Osteoblast (primary cell): ENCODE measurements at places on chromosomes 3 and 15. TPM values are rescaled to one million over a fixed set of nuclear protein-coding genes. Genes with fewer than 3 reads are reported as not detected.

- peaks cover 3% of the 10 kb centered on the region for H3K4me1 ChIP-seq
- no peaks in the 10 kb centered on the region for H3K36me3 ChIP-seq
- H3K4me3 ChIP-seq: no peak overlapping the region
- DNase-seq: no peak
Observed at GRCh38 chr3:17142516-17142915, 257.8 kb downstream of the PLCL2 start.

GRCh38 chr15:58058729-58059128 lies 6.8 kb downstream of the ALDH1A2 start:
- no peak overlapping the region for H3K4me3 ChIP-seq
- peaks cover 64% of the 10 kb centered on the region for H3K27me3 ChIP-seq
- H3K4me1 ChIP-seq: no peaks in the 10 kb centered on the region
- H3K36me3 ChIP-seq: no peaks in the 10 kb centered on the region

- H3K27ac ChIP-seq: no peak overlapping the region
- H3K4me1 ChIP-seq: no peaks in the 10 kb centered on the region
- H3K4me3 ChIP-seq: no peak overlapping the region
- H3K36me3 ChIP-seq: no peaks in the 10 kb centered on the region
- no peaks in the 10 kb centered on the region for H3K27me3 ChIP-seq
- DNase-seq: no peak
Observed at GRCh38 chr3:35201211-35201610, 438.1 kb upstream of the ARPP21 start.

Gene RARRES1
- total RNA-seq: 13.6 and 19.5 TPM in 2 replicates

DNA sequence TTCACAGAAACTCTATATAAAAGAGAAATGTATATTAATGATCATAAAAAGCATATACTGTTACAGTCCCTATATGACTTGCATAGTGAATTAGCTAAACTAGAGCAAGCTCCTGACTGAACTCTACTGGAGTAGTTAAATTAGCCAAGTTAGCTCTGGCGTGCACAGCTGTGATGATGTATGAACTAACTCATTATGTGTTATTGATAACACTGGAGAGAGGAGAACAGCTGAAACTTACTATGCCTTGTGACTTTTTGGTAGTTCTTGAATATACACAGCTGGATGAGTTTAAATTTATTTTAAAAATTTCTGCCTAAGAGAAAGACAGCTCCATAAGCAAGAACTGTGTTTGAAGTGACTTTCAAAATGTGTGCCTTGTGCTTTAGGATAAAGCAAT lies 8.1 kb downstream of the TIPARP start:
- no peaks in the 10 kb centered on the region for H3K27me3 ChIP-seq
- DNase-seq: no peak
- peaks cover 45% of the 10 kb centered on the region for H3K36me3 ChIP-seq
- peak overlapping the region; percentile 86 for H3K27ac ChIP-seq
- H3K4me3 ChIP-seq: no peak overlapping the region

- no peaks in the 10 kb centered on the region for H3K4me1 ChIP-seq
- H3K27me3 ChIP-seq: no peaks in the 10 kb centered on the region
- H3K4me3 ChIP-seq: no peak overlapping the region
- H3K27ac ChIP-seq: no peak overlapping the region
- no peak for DNase-seq
Observed at GRCh38 chr3:64728994-64729393, 41.2 kb upstream of the ADAMTS9 start.

DNA sequence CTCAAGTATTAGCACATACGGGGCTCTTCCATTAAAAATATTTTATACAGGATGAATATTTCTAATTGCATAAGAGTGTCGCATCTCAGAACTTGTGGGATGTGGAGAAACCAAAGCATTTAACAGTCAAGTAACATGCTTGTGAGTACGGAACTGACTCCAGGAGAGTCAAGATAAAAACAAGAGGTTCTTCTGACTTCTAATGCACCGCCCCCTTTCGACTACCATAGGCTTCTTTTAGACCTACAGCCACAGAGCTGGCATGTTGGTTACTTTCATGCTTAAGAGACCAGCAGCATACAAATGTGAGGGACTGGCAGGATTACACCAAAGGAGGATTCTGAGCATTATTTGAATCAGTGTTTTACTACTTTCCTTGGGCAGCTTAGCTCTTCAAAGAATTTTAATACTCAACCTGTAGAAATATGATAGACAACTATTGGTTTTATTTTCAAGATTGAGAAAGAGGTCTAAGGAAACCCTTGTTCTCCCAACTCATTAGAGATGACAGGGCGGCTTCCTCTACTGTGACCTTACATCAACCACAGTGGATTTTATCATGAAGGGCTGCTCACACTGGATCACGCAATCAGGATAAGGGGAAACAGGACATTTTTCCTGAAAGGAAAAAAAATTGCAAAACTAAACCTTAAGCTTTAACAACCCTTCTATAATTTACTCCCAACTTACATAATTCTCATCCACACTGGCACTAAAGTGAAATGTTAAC lies 14.0 kb downstream of the ETV5 start:
- H3K4me1 ChIP-seq: peaks cover 21% of the 10 kb centered on the region
- DNase-seq: no peak
- no peak overlapping the region for H3K4me3 ChIP-seq
- H3K27ac ChIP-seq: no peak overlapping the region
- peaks cover 27% of the 10 kb centered on the region for H3K36me3 ChIP-seq
- H3K27me3 ChIP-seq: no peaks in the 10 kb centered on the region

DNA sequence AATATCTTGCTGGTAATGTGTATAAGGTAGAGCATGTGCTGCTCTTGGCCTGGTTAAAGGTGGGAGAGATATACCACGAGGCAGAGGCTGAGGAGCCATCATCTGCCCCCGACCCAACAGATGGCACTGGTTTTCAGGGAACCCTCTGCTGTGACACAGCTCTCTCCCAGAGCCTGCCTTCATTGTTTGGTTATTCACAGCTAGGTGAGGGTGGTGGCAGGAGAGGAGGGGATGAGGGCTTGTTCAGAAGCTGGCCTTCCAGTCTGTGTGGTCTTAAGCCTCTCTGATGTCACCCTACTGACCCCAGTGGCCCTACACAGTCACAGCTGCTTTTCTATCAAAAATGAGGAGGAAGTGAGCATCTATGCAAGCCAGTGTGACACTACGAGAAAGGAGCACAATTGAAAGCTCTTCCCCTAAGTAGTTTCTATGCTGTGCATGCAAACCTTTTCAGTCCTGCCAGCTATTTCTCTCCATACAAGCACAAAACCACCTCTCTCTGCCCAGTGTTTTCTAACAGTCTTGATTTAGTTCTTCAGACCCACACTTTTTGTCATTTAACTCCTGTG lies 258.4 kb upstream of the AGTR1 start:
- no peaks in the 10 kb centered on the region for H3K27me3 ChIP-seq
- H3K36me3 ChIP-seq: no peaks in the 10 kb centered on the region
- no peak for DNase-seq
- no peak overlapping the region for H3K27ac ChIP-seq

- no peak overlapping the region for H3K4me3 ChIP-seq
- H3K27ac ChIP-seq: no peak overlapping the region
- peaks cover 14% of the 10 kb centered on the region for H3K36me3 ChIP-seq
- H3K27me3 ChIP-seq: no peaks in the 10 kb centered on the region
Observed at GRCh38 chr3:172404237-172404962, 43.9 kb downstream of the GHSR start.

- H3K4me3 ChIP-seq: no peak overlapping the region
- H3K27me3 ChIP-seq: peaks cover 6% of the 10 kb centered on the region
- no peak overlapping the region for H3K27ac ChIP-seq
- H3K36me3 ChIP-seq: no peaks in the 10 kb centered on the region
- H3K4me1 ChIP-seq: peaks cover 7% of the 10 kb centered on the region
Observed at GRCh38 chr3:46666453-46666845, 27.0 kb downstream of the ALS2CL start.

DNA sequence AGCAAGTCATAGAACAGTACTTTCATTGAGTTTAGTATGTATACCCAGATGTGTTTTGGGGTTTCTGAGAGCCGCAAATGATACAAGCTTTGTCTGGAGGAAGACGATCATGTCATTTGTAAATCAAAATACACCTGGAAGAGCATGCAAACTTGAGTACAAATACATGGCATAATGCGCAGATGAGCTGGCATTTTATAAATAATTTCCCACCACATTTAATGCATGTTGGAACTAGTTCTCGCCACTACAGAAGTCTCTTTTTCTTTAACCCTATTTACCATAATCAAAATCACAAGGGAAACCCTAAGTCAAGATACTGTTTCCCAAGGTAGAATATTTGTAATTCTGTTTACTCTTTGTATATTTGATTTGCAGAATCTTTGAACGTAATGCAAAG lies 318.6 kb downstream of the EPHA3 start:
- DNase-seq: no peak
- H3K4me1 ChIP-seq: no peaks in the 10 kb centered on the region
- H3K27ac ChIP-seq: no peak overlapping the region
- no peaks in the 10 kb centered on the region for H3K36me3 ChIP-seq

Gene HYKK
- total RNA-seq: 4.1 and 5.1 TPM in 2 replicates

Gene C3orf80
- total RNA-seq: 1.2 and 2.2 TPM in 2 replicates

- peaks cover 15% of the 10 kb centered on the region for H3K4me1 ChIP-seq
- H3K27ac ChIP-seq: no peak overlapping the region
- no peak overlapping the region for H3K4me3 ChIP-seq
- peak; percentile 77 for DNase-seq
- no peaks in the 10 kb centered on the region for H3K27me3 ChIP-seq
Observed at GRCh38 chr3:14375192-14375591, 27.2 kb upstream of the SLC6A6 start.

GRCh38 chr3:58874795-58875194 lies 175.0 kb downstream of the CFAP20DC start:
- H3K36me3 ChIP-seq: no peaks in the 10 kb centered on the region
- no peak overlapping the region for H3K4me3 ChIP-seq
- H3K27me3 ChIP-seq: no peaks in the 10 kb centered on the region
- H3K4me1 ChIP-seq: peaks cover 16% of the 10 kb centered on the region
- DNase-seq: no peak

DNA sequence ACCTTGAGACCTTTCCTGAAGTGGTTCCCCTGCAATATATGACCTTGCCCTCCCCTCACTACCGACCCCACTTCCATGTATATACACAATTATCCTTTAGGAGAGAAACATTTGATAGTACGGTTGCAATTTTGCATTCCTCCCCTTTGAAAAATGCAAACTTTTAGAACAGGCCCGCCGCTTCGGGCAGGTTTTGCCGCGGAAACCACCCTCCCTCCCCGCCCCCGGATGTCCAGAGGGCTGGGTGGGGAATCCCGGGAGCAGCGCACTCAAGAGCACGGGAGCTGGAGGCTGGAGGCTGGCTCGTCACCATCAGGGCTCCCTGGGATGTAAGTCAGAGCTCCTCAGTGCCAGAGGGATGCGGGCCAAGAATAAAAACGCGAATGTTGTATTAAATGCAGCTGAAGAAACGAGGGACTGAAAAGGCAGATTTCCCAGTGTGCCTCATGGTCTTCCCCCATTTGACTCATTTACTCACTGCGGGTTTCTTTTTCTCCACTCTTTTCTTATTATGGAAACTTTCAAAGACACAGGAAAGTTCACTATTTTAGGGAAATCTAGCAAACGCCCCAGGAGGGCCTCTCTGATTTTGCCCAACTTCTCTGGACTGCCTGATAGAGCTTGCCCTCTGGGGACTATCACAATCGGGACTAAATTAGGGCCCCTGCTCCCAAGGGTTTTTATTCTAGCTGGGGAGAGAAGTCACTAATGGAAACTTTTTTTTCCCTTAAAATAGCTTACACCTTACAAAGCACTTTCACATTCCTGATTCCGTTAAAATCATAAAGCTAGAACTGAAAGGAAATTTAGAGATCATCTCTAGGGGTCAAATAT lies 2.9 kb upstream of the USP3 start:
- H3K27me3 ChIP-seq: peaks cover 3% of the 10 kb centered on the region
- H3K27ac ChIP-seq: peak overlapping the region; percentile 100
- peak; percentile 91 for DNase-seq
- peak overlapping the region; percentile 62 for H3K4me3 ChIP-seq
- H3K36me3 ChIP-seq: no peaks in the 10 kb centered on the region

DNA sequence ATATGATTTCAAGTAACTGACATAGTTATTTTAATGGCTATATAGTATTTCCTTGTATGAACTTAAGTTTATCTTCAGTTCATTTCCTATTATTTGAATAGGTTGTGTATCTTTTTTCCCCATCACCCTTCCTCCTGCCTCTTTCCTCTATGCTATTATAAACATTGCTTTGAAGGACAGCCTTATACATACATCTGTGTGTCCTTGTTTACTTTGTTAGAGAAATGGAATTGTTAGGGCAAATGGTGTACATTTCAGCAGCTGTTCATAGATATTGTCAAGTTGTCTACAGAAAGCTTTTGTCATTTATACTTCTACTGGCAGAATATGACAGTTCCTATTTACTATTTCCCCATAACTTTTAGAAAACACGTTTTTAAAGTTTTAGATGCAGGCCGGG lies 18.4 kb downstream of the AKAP13 start:
- DNase-seq: no peak
- H3K4me1 ChIP-seq: peaks cover 30% of the 10 kb centered on the region
- no peaks in the 10 kb centered on the region for H3K27me3 ChIP-seq
- no peak overlapping the region for H3K27ac ChIP-seq
- H3K36me3 ChIP-seq: no peaks in the 10 kb centered on the region

DNA sequence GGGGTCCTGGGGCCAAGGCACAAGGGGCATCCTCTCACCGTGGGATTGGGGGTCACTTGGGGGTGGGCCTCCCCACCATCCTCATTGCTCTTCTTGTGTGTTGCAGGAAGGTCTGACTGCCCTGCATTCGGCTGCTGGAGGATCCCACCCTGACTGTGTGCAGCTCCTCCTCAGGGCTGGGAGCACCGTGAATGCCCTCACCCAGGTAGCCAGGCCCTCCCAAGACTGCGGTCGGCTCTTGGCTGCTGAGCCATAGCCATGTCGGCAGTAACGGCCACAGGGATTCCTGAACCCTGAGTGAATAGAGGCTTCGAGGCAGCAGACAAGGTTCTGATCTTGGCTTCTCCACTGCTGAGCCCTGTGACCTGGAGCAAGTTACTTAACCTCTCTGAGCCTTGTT lies 19.7 kb downstream of the ANKDD1A start:
- no peak overlapping the region for H3K4me3 ChIP-seq
- DNase-seq: no peak
- H3K27me3 ChIP-seq: no peaks in the 10 kb centered on the region
- peaks cover 4% of the 10 kb centered on the region for H3K4me1 ChIP-seq

Gene FMN1
- total RNA-seq: 9.0 and 11.2 TPM in 2 replicates

DNA sequence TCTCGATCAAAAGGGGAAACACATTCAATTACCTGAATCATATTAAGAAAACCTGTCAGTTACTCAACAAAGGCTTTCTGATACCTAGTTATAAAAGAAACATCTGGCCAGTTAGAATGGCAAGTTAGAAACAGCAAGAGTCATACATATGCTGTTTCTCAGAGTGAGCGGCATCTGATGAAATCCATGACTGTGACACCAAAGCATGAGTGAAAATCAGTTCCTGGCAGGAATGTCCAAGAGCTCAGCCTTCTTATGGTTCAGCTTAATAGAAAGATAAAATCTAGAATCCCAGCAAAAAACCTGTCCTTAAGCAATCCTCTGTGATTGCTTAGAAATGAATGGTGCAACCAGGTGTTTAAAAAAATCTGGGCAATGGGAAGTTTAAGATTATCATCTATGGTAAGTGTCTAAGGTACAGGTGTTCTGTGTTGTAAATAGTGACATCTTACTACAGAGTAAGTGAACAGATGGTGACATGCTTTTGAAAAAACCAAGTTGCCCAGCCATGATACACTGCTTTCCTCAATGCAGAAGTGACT lies 18.8 kb downstream of the B4GALT4 start:
- no peak overlapping the region for H3K4me3 ChIP-seq
- H3K27me3 ChIP-seq: no peaks in the 10 kb centered on the region
- no peak overlapping the region for H3K27ac ChIP-seq
- no peak for DNase-seq
- H3K36me3 ChIP-seq: peaks cover 58% of the 10 kb centered on the region
- H3K4me1 ChIP-seq: peaks cover 3% of the 10 kb centered on the region

Gene FAM174B
- 2.1 and 5.1 TPM in 2 replicates for total RNA-seq

Gene GPR149
- total RNA-seq: not detected in 2 replicates

- H3K36me3 ChIP-seq: no peaks in the 10 kb centered on the region
- H3K27me3 ChIP-seq: peaks cover 48% of the 10 kb centered on the region
- DNase-seq: peak; percentile 73
Observed at GRCh38 chr3:42265059-42265991, 660 bp downstream of the CCK start.
